ENCODE measurements at places on chromosomes 4 and X.

DNA sequence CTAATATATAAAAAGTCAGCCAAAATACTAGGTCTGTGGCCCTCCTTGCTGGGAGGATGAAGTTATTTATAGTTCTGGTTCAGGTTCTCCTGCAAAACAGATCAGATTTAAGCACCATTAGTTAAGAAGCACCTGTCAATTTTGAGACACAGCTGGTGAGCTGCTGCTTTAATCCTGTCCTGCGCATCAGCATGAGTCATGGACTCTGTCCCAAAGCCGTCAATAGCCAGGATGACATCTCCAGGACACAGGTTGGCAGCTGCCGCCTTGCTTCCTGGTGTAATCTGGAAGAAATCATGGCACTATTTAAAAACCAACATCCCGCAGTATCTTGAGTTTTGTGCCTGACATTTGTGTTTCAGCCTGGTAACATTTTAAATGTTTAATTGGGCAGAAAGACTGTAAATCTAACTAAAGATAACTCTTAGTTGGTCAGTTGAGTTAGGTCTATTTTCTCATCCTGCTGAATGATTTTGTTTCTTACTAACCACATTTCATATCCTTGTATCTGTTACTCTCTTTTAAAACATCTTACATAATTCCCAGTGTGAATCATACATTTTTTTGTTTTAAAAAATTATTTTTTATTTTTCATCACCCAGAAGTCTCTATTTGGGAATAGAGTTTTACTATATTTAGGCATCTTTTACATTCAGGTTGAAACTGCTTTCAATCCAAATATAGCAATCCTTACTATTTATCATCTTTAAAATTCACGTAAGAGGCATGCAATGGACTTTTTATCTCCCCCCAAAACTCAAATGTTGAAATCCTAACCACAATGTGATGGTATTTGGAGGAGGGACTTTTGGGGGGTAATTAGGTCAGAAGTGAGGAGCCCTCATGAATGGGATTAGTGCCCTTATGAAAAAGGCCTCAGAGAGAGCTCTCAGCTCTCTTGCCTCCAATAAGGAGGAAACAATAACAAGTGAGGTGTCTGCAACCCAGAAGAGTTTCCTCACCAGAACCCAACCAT, 10.1 kb downstream of the PDLIM3 start:
- no peak for DNase-seq

DNA sequence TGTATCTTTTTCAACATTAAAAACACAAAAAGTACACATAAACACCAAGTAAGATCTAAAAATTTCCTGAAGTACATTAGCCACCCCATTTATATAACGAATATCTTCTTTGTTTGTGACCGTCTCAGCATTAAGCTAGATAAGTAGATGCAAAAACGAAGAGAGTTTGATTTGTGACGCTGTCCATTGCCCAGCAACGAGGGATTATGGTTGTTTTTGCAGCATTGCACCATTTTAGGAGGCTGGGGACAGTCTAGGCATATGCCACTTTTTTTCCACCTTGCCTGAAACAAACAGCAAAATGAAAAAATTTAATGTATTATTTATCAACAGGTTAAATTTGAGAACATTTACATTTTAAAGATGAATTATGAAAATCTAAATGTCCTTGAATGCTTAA, 12.0 kb upstream of the IGSF1 start:
- no peak for DNase-seq

GRCh38 chrX:71621603-71622002, 3.3 kb upstream of the CXCR3 start:
- no peak for DNase-seq

DNA sequence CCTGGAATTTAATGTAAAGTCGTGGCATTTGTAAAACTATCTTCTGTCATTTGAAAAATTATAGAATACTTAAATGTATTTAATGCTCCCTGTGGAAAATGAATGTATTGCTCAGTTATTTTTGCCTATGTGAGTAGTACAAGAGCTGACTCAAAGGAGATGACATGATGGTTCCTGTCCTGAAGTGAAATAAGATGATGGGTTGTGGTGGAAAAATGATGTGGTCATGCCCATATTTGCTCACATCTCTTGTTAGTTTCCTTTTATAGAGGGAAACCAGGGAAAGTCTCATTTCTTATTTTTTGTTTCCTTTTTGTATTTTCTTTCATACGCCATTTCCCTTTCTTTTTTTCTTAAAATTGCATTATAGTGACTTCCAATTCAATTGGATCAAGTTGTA, 23.7 kb downstream of the PLS3 start:
- DNase-seq: no peak

DNA sequence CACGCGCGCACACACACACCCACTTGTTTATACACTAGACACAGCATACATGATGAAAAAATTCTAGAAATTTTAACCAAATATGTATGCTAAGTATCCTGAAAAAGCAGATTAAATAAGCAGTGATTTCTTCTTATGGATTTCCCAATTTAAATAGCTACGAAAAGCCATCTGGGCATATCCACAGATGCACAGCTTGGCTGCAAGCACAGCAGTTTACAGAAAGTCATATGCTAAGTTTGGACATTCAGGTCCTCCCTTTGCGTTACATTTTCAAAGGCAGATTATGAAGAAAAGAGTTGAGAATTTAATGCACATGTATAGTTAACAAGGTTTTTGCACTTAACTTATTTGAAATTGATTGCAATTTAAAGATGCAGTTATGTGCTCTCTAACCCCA, 542.2 kb upstream of the EPHA5 start:
- DNase-seq: no peak

DNA sequence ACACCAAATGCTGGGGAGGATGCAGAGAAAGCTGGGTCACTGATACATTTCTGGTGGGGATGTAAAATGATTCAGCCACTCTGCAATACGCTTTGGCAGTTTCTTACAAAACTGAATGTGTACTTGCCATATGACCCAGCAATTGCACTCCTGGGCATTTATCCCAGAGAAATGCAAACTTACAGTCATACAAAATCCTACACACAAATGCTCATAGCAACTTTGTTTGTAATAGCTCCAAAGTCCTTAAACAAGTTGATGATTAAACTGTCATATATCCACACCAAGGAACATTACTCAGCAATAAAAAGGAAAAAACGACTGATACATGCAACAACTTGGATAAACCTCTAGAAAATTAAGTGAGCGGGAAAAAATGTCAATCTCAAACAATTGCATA, 12.3 kb downstream of the MID1 start:
- DNase-seq: no peak

GRCh38 chr4:139655116-139655515, 10.5 kb upstream of the MGST2 start:
- DNase-seq: no peak

GRCh38 chr4:31094474-31094873, 374.3 kb downstream of the PCDH7 start:
- DNase-seq: no peak

DNA sequence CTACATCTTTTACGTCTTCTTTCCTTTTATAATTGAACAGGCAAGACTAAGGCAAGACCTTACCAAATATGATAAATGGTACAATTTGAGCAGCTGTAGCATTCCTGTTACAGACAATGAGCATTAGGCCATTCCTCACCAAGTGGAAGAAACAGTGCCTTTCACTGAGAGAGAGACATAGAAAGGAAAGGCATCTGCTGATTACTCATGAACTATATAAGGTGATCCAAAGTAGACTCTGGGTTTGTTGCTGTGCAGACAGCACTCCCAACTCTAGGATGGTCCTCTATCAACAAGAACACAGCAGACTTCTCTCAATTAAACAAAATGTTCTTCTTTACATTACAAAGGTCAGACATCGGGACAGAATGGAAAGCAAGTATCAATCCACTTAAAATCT, 91.9 kb downstream of the FAM13A start:
- DNase-seq: no peak

GRCh38 chr4:80566203-80566872, 230.8 kb downstream of the CFAP299 start:
- no peak for DNase-seq

DNA sequence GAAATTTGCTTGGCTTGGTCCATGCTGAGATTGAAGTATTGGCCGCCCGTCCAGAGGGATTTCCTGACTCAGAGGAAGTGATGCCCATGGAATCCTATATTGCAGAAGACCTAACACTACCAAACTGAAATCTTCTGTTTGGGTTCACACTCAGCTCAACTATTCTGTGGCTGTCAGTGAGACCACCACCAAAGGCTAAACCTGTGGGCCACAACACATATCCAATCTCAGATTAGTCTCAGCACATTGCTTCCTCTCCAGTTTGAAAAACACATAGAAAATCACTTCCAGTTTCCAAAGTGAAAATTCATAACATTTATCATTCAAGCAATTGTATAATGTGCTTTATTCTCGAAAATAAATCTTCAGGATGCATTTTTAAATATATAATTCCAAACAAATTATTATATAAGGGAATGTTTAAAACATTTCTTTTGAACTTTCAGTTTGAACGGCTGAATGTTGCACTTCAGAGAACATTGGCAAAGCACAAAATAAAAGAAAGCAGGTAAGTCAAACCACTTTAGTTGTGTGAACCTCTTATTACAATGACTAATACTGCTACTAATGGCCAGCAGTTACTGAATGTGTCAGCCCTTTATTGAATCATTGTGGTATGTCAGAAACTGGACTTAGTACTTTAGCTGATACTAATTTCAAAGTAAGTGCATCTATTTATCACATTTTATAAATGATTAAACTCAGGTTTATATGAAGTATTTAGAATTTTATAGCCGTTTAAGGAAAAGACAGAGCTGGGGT, 37.0 kb downstream of the GUCY1A1 start:
- no peak for DNase-seq

DNA sequence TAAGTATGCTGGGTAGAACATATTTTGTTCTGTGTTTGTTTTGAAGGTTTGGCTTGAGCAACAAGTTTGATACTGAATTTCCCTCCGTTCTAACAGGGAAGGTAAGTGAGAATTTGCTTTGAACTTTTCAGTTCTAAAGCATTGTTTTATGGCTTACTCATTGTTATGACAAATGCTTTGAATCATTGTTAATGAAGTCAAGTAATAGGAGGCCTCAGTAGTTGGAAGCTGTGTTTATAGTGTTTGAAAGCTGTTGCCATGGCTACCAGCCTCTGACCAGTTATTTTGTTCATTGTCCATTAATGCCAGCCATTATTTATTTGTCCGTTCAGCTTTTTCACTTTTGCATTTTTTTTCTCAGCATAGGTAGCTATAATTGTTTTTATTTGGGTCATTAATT, 14.4 kb downstream of the CHIC1 start:
- DNase-seq: peak; percentile 40

All from AG09319 (cell line).